ENCODE measurements at places on chromosomes 7 and 10.

- no peak for DNase-seq
Measured at GRCh38 chr10:82399850-82400249, 524.9 kb downstream of the NRG3 start.

DNA sequence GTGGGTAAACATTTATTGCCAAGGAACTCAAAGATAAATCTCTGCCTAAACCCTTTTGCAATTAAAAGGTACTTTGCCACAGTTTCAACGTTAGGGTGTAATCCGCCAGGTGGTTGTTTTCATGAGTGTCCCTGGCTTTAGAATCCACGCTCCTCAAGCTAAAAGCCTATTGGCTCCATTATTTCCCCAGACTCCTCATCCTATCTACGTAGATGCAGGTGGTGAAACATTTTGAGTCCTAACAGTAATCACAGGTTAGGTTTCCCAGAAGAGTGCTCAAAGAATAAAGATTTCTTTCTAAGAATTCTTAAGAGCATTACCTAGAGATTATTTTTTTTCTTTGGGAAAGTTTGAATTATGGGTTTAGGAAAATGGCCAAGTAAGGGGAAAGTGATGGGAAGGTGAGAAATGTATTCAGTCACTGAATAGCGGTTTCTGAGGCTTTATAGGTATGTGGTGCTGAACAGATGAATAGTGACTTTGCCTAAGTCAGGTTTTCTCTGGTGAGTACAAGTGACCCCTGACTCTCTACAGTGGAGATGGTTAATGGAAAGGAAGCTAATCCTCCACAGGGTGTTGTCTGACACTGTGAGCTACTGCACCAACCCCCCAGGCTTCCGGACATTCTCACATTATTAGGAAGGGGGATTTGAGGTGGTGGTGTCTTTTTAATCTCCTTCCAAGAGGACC, 60.2 kb downstream of the NRP1 start:
- DNase-seq, result no peak

DNA sequence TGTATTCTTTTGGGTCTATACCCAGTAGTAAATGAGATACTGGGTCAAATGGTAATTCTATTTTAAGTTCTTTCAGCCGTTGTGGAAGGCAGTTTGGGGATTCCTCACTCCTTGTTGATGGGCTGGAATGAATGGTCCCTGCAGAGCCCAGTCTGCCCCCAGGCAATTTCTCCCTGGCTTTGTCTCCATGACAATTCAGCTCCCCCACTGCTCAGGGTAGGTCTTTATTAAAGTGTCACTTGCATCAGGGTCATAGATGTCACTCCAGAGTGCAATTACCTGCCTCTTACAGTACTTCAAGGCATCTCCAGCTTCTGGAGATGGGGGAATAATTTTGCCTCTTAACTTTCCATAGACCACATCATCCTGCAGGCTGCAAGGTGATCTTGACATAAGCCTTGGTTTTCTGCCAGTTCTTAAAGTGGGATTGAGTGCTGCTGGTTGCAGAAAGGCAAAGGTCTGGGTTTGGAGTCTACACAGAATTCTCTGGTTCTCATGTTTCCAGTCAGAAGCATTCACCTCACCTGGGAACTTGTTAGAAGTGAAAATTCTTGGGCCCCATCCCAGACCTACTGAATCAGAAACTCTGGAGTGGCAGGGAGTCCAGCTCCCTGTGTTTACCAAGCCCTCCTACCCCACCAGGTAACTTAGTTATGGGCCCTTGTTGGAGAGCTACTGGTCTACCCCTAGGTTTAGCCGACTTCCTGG, 442.4 kb downstream of the GALNT17 start:
- no peak for DNase-seq

DNA sequence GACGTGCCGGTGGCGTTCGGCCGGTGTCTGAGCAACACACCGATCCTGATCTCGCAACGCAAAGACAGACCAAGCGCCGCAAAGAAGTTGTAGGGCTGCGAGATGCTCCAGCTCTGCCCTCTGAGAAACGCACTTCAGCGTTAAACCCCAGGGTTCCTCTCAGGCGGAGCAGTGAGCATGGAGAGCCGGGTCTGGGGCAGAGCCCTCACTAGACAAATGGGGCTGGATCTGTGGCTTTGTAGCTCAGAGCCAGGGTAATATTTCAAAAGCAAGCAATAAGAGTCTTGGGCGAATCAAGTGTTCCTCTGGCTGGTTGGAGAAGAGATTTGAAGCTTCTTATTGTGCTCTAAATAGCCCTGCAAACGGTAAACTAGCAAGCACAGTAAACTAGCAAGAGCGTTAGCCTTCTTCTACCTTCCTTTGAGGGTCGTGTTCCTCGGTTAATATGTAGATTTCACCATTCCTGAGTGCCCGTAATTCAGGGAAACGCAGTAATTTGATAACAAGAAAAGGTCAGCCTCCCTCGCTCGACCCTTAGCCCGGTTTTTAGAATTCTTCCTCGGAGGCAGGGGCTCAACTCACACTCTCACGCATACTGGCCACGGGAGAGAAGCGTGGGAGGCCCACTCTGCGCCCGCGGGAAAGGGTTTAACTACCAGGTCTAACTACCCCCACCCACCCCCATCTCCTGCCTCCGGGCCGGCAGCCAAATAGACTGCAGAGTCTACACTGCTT, 6.7 kb downstream of the SKAP2 start:
- DNase-seq, result no peak

DNA sequence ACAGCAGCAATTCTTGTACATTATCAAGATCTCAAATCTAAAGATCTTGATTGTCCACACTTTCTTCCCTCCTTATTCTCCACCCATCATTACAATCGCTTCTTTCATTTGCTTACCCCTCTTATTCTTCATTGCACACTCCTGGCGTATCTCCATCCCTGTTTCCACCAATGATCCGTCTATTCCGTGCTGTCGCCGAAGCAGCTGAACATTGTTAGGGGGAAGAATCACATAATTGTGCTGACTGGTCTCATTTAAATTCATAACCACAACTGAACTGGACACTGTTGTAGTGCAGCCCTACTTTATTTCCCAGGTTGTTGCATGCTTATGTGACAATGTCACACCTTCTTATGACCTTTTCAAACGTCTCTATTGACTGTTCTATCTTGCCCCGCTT, 18.9 kb upstream of the NRP1 start:
- DNase-seq, result no peak

DNA sequence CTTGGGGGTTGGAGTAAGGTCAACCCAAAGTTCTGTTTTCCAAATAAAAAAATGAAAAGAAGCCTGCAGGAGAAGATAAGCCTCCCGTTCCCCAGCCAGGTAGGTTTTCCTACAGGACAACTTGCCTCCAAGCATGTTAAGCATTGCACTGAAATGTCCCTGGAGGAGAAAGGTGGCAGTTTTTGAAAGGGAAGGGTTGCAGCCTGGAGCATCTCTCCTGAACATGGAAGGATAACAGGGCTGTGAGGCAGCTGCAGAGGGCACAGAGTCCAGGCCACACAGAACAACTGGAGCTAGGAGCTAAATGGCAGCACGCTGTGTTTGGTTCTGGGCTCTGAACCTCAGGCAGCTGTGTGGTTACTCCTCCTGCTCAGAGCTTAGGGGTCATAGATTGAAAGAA, 452.9 kb downstream of the TCERG1L start:
- no peak for DNase-seq

DNA sequence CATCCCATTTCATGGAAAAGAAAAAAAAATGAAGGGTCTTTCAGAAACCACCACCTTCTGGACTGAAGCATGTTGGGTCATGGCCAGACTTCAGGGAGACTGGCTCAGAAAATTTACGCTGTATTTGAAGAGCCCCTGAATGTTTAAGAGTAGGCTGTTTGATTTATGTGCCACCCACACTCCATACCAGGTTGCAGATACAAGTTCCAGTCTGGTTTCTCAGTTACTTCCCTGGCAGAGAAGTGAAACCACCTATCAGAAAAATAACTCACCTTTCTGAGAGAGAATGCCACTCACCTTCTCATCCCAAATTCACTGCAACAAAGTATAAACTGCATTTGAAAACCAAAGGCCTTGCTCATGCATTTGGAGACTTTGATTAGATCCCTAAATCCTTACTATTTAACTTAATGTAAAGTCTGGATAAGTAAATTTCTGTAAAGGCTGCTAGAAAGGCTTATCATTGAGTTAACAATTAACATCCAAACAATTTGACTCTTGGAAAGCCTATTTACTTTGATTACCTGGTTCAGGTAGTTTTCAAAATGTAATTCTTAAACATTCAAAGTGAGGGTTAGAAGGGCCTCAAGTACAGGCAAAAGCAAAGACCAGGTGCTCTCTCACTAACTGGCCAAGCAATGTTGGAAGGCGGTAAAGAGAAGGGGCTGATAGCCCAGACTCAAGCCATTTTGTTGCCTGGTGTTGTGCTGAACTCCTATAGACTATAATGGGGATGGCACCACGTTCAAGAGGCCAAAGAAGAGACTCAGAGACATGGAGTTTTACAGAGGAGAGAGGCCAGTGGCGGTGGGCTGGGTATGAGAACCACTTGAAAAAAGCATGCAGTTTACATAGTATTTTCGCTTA, 12.8 kb upstream of the ADD3 start:
- DNase-seq, result no peak

- no peak for DNase-seq
Measured at GRCh38 chr10:93589648-93590562, 11.1 kb downstream of the RBP4 start.

GRCh38 chr7:103541026-103541425, 95.0 kb upstream of the SLC26A5 start:
- no peak for DNase-seq

DNA sequence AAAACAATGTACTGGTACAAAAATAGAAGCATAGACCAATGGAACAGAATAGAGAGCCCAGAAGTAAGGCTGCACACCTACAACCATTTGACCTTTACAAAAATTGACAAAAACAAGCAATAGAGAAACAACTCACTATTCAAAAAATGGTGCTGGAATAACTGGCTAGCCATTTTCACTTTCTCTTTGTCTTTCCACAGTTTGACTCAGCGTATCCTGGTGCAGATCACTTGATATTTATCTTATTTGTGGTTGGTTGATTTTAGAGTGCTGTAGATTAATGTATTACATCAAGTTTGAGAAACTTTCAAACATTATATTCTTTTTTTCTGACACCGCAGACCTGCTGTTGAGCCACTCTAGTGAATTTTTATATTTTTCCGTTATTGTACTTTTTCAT, 381.4 kb downstream of the DGKB start:
- DNase-seq, result no peak

DNA sequence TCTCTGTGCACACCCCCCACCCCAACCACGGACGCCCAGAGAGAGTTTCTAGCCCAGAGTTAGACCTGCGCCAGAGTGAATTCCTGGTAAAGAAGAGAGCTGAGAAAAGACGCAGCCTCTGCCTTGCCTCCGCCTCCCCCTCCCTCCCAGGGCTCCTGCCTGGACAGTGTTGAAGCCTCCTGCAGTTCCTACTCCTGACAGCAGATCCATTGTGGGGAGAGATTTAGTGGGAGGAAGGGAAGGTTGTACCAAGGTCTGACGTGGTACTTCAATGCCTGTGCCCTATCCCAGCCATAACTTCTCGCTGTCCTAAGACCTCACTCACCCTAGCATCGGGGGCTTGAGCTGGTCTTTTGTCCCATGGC, 952 bp downstream of the SRRM3 start:
- DNase-seq, result no peak

DNA sequence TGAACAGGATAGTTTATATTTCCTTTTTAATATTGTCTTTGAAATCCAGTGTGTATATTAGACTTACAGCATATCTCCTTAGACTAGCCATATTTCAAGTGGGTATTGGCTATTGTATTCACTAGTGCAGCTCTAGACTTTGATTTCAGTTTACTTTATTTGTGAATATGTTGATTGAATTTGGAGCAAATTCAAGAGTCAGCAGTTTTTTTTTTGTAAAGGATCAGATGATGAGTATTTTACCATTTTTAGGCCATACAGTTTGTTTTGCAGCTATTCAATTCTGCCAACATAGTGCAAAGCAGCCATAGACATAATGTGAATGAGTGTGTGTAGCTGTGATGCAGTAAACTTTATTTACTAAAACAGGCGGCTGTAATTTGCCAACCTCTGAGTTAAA, 4.6 kb downstream of the STK31 start:
- DNase-seq, result no peak

GRCh38 chr10:80390740-80391139, 17.6 kb upstream of the PRXL2A start:
- DNase-seq, result no peak

DNA sequence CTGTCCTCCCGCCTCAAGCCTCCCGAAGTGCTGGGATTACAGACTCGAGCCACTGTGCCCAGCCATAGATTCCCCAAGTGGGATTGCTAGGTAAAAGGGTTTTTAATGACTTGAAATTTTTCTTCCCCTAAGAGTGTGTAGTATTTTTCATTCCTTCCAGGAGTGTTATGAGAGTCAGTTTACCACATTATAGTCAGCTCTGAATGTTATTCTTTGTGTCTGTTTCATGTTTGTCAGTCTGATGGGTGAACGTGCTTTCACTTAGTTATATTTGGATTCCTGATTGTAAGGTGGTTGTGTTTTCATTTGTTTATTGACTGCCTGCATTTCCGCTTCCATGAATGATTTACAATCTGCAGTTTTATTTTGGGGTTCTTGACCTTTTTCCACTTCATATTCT, 6.3 kb downstream of the ZNF212 start:
- no peak for DNase-seq

- DNase-seq, result no peak
Measured at GRCh38 chr10:94240901-94241300, 121.8 kb downstream of the NOC3L start.

- DNase-seq, result no peak
Measured at GRCh38 chr10:16742165-16742960, 74.9 kb downstream of the RSU1 start.

DNA sequence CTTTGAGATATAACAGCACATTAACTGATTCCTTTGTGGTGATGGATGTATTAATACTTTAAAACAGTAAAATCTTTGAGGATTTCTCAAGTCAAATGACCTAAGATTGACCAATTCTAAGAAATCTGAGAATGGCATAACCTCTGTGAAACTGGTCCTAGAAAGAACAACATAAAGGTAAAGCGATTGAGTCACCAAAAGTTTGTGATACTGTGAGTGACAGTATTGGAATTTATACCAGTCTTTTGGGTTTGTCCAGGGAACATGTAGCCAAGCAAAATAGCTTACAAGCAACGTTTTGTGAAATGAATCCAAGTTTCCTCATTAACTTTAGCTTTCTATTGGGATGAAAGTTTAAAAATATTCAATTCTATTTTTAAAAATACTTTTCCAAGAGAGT, 157.4 kb upstream of the TMEM196 start:
- no peak for DNase-seq

DNA sequence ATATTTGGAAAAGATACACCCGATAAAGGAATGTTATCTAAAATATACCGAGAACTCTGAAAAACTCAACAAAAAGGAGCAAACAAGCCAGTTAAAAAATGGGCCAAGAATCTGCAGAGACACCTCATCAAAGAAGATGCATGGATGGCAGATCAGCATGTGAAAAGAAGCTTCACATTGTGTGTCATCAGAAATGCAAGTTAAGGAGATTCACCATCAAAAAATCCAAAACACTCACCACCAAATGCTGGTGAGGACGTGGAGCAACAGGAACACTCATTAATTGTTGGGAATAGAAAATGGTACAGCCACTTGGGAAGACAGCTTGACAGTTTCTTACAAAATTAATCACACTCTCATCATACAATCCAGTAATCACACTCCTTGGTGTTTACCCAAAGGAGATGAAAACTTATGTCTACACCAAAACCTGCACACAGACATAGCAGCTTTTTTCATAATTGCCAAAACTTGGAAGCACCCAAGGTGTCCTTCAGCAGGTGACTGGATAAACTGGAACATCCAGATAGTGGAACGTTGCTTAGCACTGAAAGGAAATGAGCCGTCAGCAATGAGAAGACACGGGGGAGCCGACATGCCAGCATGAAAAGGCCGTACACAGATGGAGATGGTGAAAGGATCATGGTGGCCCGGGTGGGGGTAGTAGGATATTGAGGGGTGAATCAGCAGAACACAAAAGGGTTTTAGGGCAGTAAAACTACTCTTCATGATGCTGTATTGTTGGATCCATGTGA, 27.9 kb upstream of the PWWP2B start:
- no peak for DNase-seq

Data from stimulated activated CD4-positive, alpha-beta T cell treated with anti-CD3 and anti-CD28 coated beads, Interleukin-12 subunit alpha, Interleukin-12 subunit beta, amount 100 ng/mL, for 4 hours (primary cell).